ENCODE measurements at places on chromosomes 11 and 22. TPM values are rescaled to one million over a fixed set of nuclear protein-coding genes. Genes with fewer than 3 reads are reported as not detected.

The ZP1 gene
- total RNA-seq, result not detected

The CAT gene
- total RNA-seq, result 46.8 TPM

The RAB39A gene
- under 0.01 TPM for total RNA-seq

The DRICH1 gene
- total RNA-seq, result not detected

The CHRM1 gene
- total RNA-seq, result not detected

The APOA4 gene
- not detected for total RNA-seq

The USP35 gene
- total RNA-seq, result 5.3 TPM

The MS4A14 gene
- not detected for total RNA-seq

The TNNI2 gene
- not detected for total RNA-seq

The SORL1 gene
- 0.09 TPM for total RNA-seq

The MS4A12 gene
- not detected for total RNA-seq

The HEPACAM gene
- under 0.01 TPM for total RNA-seq

The TCN1 gene
- not detected for total RNA-seq

The NUCB2 gene
- 47.9 TPM for total RNA-seq

The TSGA10IP gene
- not detected for total RNA-seq

The OR56A1 gene
- not detected for total RNA-seq

The BACE1 gene
- total RNA-seq, result 7.0 TPM

The SLC16A8 gene
- total RNA-seq, result 0.09 TPM

The PRAME gene
- total RNA-seq, result not detected

The CNGA4 gene
- not detected for total RNA-seq

The ARHGAP8 gene
- total RNA-seq, result 0.09 TPM

The STIP1 gene
- total RNA-seq, result 112 TPM

The BIK gene
- total RNA-seq, result 1.6 TPM

The RFPL2 gene
- 0.09 TPM for total RNA-seq

The THOC5 gene
- 37.9 TPM for total RNA-seq

The MS4A6A gene
- total RNA-seq, result not detected

The OR8B3 gene
- not detected for total RNA-seq

The BATF2 gene
- 0.54 TPM for total RNA-seq

The RNF169 gene
- total RNA-seq, result 13.4 TPM

The KRTAP5-9 gene
- not detected for total RNA-seq

The CLDN5 gene
- 465 TPM for total RNA-seq

The C11orf65 gene
- total RNA-seq, result under 0.01 TPM

The ANO5 gene
- total RNA-seq, result under 0.01 TPM

The ARFGAP3 gene
- total RNA-seq, result 75.7 TPM

The NCAPD3 gene
- total RNA-seq, result 13.2 TPM

The OR5AP2 gene
- total RNA-seq, result not detected

The SIPA1 gene
- total RNA-seq, result 57.3 TPM

The IGSF9B gene
- total RNA-seq, result not detected

The OR52A5 gene
- not detected for total RNA-seq

The CD3G gene
- not detected for total RNA-seq

The ENTHD1 gene
- not detected for total RNA-seq

The CHCHD10 gene
- 11.8 TPM for total RNA-seq

The DDTL gene
- 4.7 TPM for total RNA-seq

The CHEK1 gene
- total RNA-seq, result 9.1 TPM

The OR52R1 gene
- not detected for total RNA-seq

The PLA2G3 gene
- total RNA-seq, result not detected

The ALDH3B2 gene
- not detected for total RNA-seq

The GRIK4 gene
- total RNA-seq, result not detected

The HYLS1 gene
- 6.9 TPM for total RNA-seq

Data from dermis lymphatic vessel endothelial cell (primary cell).